ENCODE measurements at places on chromosomes 2 and 18. TPM values are rescaled to one million over a fixed set of nuclear protein-coding genes. Genes with fewer than 3 reads are reported as not detected.

KHK gene
- total RNA-seq, result 20.5 TPM

C1QL2 gene
- 0.88 TPM for total RNA-seq

SPR gene
- 10.7 TPM for total RNA-seq

CNRIP1 gene
- total RNA-seq, result 5.7 TPM

DPP4 gene
- 3.3 TPM for total RNA-seq

RTP5 gene
- total RNA-seq, result not detected

CHRND gene
- total RNA-seq, result not detected

CDKL4 gene
- 0.29 TPM for total RNA-seq

ZBTB7C gene
- total RNA-seq, result 0.23 TPM

DAPL1 gene
- not detected for total RNA-seq

SP9 gene
- 0.11 TPM for total RNA-seq

SPTBN1 gene
- total RNA-seq, result 174 TPM

PLA2R1 gene
- total RNA-seq, result 2.2 TPM

ALPP gene
- 0.15 TPM for total RNA-seq

CIB4 gene
- not detected for total RNA-seq

FEV gene
- total RNA-seq, result not detected

- DNase-seq, result no peak
Measured at GRCh38 chr2:69007603-69008002, 5.4 kb upstream of the ANTXR1 start.

GRCh38 chr2:65275141-65275915 is 47.7 kb downstream of the ACTR2 start:
- DNase-seq, result peak; percentile 56

DNA sequence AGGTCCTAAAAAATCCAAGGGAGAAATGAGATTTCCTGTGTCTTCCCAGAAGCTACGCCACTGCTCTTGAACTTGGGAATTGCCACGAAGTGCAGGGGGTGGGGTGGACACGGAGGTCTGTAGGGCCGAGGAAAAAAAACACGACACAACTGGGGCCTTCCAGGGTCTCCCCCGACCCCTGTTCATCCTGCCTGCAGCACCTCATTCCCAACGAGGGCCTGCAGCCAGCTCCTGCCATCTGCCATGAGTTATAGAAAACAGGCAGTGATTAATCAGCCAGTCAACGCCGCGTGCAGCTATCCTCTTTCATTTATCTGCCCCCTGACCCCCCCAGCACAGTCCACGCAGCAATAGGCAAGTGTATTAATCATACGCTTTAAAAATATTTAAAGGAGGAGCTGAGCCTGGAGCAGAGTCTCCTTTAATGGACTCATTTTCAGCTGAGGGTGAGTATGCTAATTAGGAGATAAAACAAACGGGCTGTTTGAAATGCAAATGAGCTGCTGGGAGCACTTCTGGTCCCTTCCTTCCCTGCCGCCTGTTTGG is 209.9 kb downstream of the TFCP2L1 start:
- DNase-seq, result peak; percentile 97

DNA sequence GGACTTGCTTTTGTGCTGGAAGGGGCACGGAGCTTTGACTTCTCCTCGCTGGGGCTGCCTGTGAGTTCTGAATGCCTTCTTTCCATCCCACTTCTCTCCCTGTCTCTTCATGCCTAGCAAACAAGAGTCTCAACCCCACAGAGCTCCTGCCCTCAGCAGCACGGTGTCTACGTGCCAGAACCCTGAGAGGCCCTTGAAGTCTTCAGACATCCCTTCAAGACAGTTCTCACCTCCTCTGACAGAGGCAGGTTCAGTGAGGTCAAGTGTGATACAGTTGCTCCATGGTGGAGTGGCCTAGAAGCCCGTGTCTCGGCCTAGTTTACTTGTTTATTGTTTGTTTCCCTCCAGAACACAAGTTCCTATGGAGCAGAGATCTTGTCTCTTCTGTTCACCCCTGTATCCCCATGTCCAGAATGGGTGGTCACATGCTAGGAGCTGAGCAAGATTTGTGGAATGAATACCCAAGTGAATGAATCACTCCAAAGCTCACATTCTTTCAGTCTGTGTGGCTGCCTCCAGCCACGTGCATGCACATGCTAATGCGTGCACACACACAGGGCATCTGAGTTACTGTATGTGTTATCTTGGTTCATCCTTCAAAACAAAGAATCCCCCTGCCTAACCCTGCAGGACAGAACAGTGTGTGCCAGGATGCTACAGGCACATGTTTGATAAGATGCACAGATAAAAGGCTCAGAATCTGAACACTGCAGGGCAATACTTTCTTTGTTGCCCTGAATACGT is 391.6 kb downstream of the NBAS start:
- no peak for DNase-seq

- DNase-seq, result no peak
Measured at GRCh38 chr2:59032499-59032898, 791.4 kb upstream of the FANCL start.

DNA sequence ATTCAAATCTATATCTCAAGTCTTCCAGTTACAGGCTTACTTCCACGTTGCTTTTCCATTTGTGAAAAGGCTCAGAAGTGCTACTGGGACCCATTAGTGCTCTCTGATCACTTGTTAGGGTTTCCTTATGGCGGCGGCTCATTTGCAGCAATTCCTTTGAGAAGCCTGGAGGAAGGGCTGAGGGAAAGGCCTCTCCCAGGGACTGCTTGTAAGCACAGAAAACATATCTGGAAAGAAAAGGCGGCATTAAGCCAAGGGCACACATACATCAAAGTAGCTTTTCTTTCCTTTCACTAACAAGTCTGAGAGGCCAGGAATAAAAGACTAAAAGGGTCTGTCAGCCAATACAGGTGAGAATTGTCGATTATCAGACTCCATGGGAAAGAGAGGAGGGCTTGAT is 39.4 kb upstream of the ITGB6 start:
- DNase-seq, result no peak

DNA sequence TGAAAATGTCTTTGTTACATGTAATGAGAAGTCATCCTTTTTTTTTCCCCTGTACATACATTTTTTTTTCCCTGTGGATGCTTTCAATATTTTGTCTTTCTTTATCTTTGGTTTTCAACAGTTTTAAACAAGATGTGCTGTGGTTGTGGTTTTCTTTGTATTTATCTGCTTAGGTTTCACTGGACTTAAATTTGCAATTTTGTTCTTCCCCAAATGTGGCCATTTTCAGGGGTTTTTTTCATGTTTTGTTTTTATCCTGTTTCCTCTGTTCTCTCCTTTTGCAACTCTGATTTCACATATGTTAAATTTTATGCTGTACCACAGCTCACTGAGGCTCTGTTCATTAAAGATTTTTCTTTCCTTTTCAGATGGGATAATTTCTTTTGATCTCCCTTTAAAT is 41.7 kb downstream of the GALNT1 start:
- no peak for DNase-seq

DNA sequence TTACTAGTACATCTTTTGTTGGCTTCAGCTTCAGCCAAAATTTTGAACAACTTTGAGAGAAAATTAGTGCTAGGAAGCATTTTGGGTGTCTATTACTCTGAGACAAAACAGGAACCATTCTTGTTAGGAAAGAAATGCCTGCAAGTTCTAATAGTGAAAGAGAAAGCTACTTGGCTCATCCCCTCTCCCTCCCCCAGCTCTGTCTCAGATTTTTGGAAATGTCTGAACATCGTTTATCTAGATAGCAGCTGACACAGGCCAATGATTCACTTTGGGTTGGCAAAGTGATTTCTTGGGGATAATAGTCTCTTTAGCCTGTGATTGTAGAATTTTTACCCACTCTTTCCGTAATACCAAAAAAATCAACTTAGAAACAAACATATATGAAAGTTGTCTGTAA is 42.3 kb upstream of the PTPRM start:
- no peak for DNase-seq

DNA sequence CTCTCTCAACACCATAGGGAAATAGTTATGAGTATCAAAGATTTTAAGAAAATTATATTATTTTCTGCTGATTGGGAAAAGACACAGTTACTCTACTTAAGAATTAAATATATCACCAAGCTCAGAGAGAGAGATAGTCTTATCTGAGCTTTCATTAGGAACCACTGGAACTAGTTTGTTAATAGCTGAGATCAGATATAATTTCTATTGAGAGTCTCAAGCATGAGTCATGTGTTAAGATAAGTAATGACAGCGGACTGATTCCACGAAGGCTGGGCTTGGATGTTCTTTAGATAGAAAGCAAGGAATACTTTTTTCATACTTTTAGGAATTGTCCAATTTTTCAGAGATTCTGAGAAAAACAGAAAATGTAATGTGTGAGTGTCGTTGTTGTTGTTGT is 44.4 kb upstream of the RBM44 start:
- no peak for DNase-seq

DNA sequence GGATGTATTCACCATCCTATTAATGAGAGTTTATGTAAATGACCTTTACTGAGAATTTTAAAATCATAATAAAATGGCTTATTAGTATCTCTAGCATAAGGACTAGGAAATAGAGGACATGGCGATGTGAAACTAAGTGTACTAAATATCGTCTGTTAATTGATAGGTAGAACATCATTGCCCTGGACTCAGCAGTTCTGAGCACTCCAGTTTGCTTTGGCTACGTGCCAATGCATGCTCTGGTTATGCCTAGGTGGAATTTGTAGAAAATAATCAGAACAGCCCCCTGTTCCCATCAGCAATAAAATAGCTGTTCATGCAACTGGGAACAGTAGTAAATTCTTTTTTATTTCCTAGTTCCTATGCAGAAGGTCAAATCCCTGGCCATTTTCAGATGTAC is 247.8 kb downstream of the DOK6 start:
- no peak for DNase-seq

DNA sequence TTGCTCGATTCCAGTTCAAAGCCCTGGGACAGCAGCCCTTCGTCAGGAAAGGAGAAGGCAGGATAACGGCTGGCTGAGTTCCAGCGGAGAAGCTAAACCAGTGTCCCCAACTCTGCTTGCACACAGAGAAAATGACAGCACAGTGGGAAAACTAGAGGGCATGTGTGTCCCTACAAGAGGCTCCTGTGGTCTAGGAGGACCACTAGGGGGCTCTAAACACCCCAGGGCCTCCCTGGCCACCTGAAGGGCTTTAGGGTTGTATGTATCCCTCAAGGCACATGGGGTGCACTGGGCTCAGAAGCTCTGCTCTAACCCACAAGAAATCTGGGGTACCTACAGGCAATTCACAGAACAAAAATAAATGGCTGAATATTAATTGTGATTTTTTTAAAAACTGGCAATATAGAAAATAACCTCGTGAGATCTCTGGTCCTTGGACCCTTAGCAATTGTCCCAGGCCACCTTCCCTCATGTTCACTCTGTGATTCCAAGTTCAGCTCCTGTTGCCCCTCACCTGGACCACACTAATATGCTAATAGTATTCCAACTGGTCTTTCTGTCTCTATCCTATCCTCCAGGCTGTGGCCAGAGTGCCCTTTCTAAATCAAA is 17.5 kb downstream of the STAT1 start:
- DNase-seq, result no peak

DNA sequence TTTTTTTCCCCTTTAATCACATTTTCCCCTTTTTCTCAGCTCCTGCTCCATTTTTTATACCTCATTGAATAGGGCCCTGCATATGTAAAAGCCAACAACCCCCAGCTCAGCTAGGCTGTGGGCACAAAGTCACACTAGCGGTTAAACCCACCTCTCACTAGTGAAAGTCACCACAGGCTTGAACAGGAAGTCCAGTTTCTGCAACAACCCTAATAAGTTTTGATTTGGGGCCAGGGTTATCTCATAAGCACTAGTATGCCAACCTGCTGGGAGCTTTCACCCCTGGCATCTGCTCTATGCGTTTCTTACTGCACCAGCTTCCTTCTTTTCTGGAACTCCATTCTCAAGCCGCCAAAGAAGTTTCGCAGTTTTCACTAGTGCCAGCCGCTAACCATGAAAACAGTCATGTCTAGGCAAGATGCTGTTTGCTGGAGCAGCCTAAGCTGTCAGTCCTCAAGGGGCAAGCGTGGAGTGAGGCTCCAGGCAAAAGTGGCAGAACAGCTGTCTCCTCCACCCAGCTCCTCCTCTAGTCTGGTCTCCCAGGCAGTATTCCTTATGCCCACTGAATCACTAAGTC is 197.0 kb upstream of the MEIS1 start:
- DNase-seq, result no peak

- no peak for DNase-seq
Measured at GRCh38 chr2:46230677-46231425, 66.4 kb upstream of the EPAS1 start.

- DNase-seq, result no peak
Measured at GRCh38 chr18:35816003-35816402, 156.5 kb upstream of the RMP24 start.

DNA sequence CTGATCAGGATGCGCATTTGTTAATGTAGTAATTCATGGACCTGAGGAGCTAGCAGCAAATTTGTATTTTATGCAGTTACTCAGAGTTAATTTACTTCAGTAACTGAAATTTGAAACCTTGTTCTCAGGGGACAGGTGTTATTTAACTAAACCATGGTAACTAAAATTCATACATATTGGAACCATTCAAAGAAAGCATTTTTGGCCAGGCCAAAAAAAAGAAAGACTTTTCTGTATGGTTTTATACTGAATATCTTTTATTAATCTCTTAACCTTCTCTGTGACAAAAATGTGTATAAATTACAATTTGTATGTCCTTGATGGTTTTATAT is 4.4 kb upstream of the KLHL23 start:
- DNase-seq, result no peak

- no peak for DNase-seq
Measured at GRCh38 chr2:119716284-119716672, 37.3 kb downstream of the TMEM177 start.

DNA sequence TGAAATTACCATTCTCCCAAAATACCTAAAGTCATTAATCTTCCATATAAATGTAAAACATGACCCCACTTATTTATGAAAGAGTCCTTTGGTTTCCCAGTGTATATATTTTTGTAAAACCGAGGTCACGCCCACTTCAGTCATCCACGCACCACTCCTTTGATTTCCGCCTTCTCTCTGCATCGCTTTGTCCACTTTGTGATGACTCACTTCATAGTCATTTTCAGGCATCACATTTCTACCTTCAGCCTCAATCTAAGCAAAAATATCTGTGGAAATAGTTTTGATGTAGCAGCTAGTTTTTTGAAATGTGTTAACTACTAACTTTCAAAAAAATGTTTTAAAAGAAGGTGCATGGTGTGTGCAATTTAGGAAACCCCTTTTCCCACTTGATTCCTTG is 793.5 kb upstream of the SOX11 start:
- DNase-seq, result no peak

- DNase-seq, result no peak
Measured at GRCh38 chr2:26555246-26556133, 77.6 kb upstream of the OTOF start.

- DNase-seq, result no peak
Measured at GRCh38 chr2:88254437-88255091, 84.4 kb downstream of the THNSL2 start.

DNA sequence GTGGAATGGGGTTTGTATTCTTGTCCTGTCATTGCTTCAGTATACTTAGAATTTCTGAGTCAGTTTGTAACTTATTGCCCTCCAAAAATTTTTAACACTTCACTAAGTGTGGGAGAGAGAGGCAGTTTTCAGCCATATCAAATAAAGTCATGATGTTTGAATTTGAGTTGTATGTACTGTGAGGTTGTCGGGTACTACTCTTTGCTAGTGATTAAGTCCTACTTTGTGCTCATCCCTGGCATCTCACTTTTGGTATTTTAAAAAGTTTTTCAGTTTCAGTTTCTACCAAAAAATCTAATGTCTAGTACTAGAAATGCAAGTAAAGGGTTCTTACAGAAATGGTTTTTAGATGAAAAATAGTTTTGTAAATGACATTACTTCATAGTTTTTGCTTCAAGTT is 40.7 kb downstream of the EIF5B start:
- no peak for DNase-seq
